Fibroblast of skin of left quadriceps (primary cell): ENCODE measurements at places on chromosomes 2 and 18.

DNA sequence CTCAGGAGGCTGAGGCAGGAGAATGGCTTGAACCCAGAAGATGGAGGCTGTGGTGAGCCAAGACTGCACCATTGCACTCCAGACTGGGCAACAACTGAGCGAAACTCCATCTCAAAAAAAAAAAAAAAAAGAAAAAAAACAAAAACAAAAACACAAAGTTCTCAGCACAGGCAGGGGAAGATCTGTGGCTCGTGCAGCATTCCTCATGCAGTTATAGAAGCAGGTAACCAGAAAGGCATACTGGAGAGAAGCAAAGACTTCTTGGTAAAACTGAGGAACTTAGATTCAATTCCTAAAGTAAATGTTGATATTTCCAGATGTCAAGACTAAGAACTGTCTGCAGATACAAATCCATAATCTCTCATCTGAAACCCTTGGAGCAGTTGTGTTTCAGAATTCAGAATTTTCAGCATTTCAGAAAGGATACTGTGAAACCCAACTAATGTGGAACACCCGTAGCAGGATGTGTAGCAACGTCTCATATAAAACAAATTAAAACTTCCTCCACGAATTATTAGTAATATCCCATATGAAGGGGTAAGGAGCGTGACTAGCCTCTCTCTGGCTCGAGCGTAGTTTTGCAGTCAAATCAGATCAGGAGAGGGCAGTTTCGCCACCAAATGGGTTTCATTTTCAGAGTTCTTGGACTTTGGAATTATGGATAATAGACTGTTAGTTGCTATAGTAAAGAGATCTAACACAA lies 13.2 kb upstream of the SLC25A52 start:
- DNase-seq = no peak

- no peak for DNase-seq
Measured at GRCh38 chr18:8661754-8662559, 43.4 kb upstream of the MTCL1 start.

GRCh38 chr2:239832490-239833268 lies 192.5 kb downstream of the NDUFA10 start:
- DNase-seq = no peak

GRCh38 chr18:38198526-38198925 lies 632.9 kb upstream of the CELF4 start:
- no peak for DNase-seq

- DNase-seq = no peak
Measured at GRCh38 chr2:105635564-105635963, 109.1 kb upstream of the NCK2 start.

GRCh38 chr2:189783451-189783926 lies 650 bp downstream of the ORMDL1 start:
- DNase-seq = no peak

DNA sequence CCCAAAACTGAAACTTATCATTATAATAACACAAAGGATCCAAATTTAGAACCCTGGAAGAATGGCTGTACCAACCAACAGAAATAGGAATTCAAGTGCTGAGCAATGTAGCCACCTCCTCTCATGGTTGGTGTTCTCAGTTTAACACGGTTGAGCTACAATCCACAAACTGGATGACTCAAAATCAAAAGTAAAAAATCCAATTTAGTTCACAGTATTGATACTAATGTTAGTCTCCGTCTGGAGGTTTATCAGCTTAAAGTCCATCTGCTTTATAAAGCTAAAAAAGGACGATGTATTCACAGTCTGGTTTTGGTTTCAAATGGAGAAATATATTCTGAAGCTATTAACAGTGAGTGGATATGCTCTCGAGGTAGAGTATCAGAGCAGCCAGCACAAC lies 40.5 kb downstream of the CNTNAP5 start:
- DNase-seq = no peak

GRCh38 chr2:181189951-181190350 lies 209.5 kb downstream of the UBE2E3 start:
- DNase-seq = no peak

- DNase-seq = no peak
Measured at GRCh38 chr2:127233710-127234109, 13.6 kb upstream of the CYP27C1 start.

DNA sequence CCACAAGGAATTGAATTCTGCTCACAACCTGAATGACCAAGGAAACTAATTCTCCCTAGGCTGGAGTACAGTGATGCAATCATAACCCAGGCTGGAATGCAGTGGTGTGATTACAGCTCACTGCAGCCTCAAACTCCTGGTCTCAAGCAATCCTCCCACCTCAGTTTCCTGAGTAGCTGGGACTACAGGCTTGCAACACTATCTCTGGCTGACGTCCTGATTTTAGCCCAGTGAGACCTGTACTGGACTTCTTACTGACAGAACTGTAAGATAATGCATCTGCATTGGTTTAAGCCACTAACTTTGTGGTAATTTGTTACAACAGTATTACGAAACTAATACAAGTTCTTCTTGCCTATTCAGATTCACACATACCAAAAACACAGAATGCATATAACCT lies 9.5 kb upstream of the KDSR start:
- no peak for DNase-seq

GRCh38 chr2:189304360-189304759 lies 124.8 kb upstream of the COL5A2 start:
- no peak for DNase-seq

- no peak for DNase-seq
Measured at GRCh38 chr2:55923091-55923981, at the start of gene EFEMP1. TSS of gene EFEMP1 (minus strand) at chr2:55923782. CDS start at chr2:55922440, 1,342 bp downstream.

DNA sequence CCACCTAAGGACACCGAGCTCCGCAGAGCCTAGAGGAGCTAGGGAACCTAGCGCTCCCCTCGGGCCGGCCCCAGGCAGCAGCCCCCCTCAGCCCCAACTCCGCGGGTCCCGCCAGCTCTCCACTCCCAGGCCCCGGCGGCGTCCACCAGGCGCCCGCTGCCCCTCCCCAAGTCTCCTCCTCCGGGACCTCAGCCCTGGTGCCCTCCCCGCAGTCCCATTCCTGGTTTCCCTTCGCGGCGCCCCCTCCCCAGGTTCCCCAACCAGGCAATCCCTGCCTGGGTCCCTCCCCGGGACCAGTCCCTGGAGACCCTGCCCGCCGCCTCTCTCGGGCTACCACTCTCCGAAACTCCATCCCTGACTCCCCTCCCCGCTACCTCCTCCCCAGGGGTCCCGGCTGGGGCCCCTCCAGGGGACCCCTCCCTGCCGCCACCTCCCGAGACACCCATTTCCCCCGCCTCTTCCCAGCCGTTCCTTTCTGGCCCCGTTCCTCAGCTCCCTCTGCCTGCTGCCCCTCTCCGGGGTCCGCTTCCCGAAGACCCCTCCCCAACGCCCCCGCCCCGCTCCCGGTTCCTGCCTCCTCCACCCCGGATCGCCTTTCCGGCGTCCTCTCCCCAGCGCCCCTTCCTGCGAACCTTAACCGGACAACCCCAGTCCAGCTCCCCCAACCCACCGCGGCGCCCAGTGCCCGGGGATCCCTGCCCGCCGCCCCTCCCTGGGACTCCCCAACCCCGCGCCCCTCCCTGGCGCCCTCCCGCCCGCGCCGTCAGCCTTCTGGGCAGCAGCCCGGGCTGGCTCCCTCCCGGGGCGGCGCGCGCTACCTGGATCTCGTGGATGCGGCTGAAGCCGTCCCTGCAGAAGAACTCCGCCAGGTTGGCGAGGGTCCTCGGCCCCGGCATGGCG lies 678 bp downstream of the CYP27C1 start:
- DNase-seq = no peak

DNA sequence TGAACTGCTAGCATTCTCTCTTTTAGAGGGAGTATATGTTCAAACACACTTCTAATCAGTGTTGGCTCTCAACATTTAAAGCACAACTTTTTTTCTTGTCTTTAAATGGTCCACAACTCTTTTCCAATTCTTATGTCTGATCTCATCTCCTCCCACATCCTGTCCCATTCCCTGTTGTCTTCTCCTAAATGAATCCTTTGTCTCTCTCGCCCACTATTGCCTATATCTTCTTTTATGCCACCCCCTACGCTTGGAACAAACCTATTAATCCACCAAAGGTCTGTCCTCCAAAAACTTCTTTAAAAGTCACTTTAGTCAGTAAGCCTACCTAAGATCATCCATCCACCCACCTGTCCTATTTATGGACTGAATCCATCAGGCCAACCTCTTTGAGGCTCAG lies 235.5 kb upstream of the SMAD7 start:
- DNase-seq = no peak

DNA sequence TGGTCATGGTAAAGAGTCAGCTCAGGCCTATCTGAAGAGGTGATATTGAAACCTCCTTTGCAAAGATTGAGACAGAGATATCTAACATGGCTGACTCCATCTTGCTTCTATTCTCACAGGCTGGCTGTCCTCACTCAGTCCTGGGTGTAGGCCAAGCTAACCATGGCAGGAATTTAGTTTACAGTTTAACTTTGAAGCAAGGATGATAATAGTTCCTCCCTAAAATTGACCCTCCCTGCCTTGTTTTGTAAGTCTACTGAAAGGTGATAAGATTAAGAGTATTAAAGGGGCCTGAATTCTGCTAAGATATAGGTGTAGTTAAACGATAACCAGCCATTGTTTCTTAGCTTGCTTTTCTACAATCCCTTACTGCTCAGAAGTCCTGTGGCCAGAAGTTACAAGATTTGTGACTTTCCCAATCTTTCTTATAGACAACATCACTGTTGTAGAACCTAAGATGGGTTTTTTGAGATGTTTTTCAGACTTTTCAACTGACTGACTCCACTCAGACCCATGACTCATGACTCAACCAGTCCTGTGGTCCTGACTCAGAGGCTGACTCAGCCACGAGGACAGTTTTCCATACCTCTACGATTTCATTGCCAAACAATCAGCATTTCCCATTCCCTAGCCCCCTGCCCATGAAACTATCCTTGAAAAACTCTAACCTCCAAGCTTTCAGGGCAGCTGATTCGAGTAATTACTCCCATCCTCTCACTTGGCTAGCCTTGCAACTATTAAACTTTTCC lies 195.7 kb upstream of the SESTD1 start:
- DNase-seq = peak; percentile 81

- no peak for DNase-seq
Measured at GRCh38 chr2:121776885-121777698, 21.6 kb downstream of the TSN start.

GRCh38 chr2:148642891-148643416 lies 1.6 kb upstream of the EPC2 start:
- DNase-seq = no peak

DNA sequence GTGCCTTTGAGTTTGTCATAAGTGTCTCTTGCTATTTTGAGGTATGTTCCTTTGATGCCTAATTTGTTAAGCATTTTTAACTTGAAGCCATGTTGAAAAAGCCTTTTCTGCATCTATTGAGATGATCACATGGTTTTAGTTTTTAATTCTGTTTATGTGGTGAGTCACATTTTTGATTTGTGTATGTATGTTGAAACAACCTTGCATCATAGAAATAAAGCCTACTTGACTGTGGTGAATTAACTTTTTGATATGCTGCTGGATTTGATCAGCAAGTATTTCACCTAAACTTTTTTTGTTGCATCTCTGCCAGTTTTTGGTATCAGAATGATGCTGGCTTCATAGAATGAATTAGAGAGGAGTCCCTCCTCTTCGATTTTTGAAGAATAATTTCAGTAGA lies 469.7 kb downstream of the CDH2 start:
- no peak for DNase-seq

- DNase-seq = no peak
Measured at GRCh38 chr2:84126530-84126929, 332.6 kb downstream of the SUCLG1 start.

DNA sequence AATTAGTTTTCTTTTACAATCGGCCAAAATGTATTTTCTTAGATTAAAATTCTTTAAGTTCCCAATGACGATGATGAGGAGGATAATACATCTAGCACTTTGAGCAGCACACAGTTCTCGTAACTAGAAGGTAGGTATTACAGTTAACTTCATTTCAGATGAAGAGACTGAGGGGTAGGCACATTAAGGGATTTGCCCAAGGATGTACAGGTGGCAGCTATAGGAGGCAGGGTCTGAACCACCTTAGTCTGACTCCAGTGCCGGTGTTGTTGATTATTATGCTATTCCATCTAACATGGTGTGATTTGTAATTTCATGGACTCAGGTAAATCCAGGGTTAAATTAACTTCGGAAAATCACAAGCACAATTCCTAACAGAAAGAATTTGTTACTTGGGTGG lies 1.1 kb downstream of the CD28 start:
- no peak for DNase-seq

DNA sequence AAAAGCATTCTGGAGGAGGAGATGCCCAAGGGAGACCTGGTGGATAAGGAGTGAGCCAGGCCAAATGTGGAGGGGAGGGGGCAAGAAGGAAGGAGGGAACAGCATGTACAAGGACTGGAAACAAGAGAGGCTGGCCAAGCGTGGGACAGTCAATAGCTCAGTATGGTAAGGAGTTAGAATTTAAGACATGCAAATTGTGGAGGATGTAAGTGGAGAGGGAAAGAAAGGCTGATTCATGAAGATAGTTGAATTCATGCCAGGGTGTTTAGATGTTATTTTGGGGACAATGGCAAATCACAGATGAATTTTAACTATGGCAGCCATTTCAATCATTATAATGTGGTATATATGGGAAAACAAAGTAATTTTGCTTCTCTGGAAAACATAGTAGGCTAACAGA lies 462.3 kb downstream of the MEIS1 start:
- DNase-seq = peak; percentile 56

GRCh38 chr2:177520324-177520723 lies 127.8 kb downstream of the AGPS start:
- DNase-seq = no peak

DNA sequence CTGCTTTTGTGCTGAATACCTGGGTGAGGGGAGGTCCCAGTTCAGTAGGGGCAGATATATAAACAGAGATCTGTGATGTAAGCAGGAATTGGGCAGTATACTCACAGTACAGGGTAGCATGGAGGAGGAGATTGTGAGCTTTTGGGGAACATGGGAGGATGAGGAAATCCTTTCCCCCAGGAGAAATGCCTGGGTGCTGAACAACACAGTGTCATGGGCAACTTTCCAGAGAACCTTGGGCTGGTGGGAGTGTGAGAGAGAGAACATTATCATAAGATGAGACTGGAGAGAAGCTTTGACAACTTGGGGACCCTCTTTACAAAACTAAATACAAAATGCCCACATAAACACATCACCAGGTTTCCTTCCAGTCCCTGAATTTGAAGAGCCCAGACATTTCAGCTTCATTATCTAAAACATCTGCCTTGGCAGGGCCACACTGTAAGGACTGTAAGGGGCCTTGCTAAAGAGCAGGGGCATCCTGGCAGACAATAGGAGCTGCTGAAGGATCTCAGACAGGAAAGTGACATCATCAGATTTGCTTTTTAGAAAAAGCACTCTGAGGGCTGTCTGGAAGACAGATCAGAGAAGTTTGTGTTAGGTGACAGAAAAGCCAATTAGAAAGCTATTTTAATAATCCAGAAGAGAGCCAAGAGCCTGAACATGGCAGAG lies 303.1 kb upstream of the FBXO11 start:
- peak; percentile 49 for DNase-seq

GRCh38 chr18:14930576-14930975 lies 182.6 kb downstream of the ANKRD30B start:
- no peak for DNase-seq

- no peak for DNase-seq
Measured at GRCh38 chr18:32598144-32598543, 127.5 kb upstream of the GAREM1 start.
